ENCODE measurements at places on chromosomes 3 and 15. TPM values are rescaled to one million over a fixed set of nuclear protein-coding genes. Genes with fewer than 3 reads are reported as not detected.

- no peak overlapping the region for H3K4me3 ChIP-seq
- no peak overlapping the region for H3K27ac ChIP-seq
Measured at GRCh38 chr15:63640146-63640545, 43.0 kb downstream of the FBXL22 start.

DNA sequence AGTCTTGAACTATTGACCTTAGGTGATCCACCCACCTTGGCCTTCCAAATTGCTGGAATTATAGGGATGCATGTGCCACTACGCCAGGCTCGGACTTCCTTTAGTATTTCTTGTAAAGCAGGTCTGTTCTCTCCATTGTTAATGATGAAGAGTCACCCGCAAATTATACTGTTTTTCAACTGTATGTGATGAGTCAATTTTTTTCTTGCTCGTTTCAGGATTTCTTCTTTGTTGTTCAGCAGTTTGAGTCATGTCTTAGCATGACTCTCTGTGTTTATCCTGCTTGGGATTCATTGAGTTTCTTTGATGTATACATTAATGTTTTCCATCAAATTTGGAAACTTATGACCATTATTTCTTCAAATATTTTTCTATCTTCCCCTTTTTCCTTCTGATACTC, 28.9 kb downstream of the GRAMD1C start:
- H3K27ac ChIP-seq = no peak overlapping the region
- H3K4me3 ChIP-seq = no peak overlapping the region
- no peak for DNase-seq

Gene RPS27L
- 150 TPM for total RNA-seq

Gene GPR160
- total RNA-seq = 14.9 TPM
